ENCODE measurements at places on chromosomes 7 and 10.

DNA sequence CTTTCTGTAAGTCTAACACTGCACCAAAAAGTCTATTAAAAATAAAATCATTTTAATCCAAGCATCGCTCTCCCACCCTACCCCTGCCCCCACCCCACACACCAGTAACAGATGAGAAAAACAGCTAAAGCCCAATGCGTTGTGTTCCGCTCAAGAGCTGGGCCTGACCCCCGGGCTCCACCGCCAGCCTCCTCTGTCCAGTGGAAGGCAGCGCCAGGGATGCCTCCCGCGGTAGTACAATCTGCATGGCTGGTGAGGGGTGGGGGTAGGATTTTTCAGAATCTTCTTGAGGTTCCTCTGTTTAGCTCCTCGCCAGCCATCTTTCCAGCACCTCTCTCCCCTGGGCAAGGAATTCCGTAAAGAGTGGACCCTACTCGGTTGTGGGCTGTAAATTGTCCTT is 12.1 kb downstream of the THSD7A start:
- no peak for DNase-seq

DNA sequence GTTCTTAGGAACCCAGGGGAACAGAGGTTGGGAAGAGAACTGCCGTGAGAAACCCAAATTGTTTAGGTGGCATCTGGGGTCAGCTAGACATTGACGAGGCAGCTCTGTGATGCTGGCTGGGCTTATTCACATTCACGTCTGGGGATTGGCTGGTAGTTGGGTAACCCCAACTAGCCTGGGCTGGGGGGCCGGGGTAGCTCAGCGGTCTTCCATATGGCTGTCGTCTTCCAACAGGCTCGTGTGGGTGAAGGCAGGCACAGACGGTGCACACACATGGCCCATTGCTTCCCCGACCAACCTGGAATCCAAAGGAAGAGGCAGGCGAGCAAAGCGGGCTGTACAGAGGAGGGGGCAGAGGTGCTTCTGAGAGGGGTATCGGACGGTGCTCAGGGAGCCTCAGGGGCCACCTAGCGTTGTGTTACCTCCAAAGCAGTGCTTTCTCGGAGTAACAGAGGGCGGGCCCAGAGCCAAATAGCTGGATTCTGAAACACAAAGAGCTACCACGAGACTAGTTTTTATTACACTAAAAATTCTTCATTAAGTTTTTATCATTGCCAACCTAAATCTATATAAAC is 34.5 kb downstream of the MKI67 start:
- no peak for DNase-seq

DNA sequence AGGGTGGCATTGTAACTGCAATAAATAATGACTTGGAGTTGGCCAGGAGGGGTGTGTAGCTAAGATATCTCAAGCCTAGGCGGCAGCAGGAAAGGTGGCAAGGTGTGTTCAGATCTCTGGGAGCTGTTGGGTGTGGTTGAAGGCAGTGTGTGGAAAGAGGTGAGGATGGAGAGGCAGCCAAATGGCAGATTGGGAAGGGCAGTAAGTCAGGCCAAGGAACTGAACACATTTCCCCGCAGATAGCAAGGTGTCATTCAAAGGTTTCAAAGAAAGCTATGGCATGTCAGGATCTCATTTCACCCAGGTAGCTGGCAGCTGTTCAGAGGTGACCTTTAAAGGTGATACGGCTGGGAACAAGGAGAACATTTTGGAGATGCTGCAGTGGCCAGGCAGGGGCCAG is 586.0 kb upstream of the MGMT start:
- DNase-seq, result no peak

GRCh38 chr10:77004917-77005564 is 632.6 kb downstream of the KCNMA1 start:
- DNase-seq, result no peak

GRCh38 chr7:107691716-107692115 is 31.1 kb downstream of the SLC26A4 start:
- DNase-seq, result no peak

GRCh38 chr10:101939008-101939648 is 95.5 kb upstream of the KCNIP2 start:
- DNase-seq, result no peak

DNA sequence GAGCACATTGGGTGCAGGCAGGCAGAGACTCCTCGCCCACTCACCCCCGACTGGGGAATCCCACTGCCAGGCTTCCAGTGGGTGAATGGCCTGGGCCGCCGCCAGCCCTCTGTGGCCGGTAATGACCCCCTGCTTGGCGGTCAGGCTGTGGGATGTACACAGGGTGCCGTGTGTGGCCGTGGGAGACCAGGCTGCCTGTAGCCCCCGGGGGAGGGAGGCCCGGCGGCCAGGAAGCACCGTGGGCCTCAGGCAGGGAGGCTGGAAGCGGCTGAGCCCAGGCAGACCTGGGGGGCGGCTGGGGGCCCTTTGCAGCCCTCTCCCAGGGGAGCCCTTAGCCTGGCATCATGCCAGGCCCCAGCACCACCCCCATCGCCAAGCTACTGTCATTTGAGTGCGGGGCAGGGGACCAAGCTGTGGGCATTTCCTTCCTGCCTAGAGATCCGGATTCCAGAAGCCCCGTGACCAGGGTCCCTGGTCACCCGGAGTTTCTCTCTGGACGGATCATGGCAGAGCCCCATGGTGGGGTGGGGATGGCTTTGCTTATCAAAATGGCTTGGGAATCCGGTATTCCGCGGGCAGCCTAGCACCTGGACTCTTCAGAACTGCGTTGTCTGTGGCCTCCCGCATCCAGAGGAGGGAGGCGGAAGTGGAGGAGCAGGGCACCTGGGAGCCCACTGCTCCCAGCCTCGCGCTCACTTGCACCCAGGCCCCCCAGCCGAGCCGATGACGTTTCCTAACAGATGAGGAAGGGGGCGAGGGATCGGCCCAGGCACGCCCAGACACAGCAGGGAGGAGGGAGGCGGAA is 1.1 kb downstream of the TTYH3 start:
- no peak for DNase-seq

DNA sequence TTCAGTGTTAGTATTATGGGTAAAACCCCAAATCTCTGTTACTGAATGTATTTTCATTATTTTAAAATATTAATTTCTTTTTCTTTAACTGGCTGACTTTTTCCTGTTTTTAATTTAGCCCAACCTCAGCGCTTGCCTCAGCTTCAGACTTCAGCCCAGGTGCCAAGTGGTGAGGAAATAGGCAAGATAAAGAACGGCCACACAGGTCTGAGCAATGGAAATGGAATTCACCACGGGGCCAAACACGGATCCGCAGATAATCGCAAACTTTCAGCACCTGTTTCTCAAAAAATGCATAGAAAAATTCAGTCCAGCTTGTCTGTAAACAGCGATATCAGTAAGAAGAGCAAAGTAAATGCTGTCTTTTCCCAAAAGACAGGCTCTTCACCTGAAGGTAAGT is 57.5 kb downstream of the MDFIC start:
- DNase-seq, result no peak

GRCh38 chr10:36094096-36094495 is 452.0 kb upstream of the FZD8 start:
- no peak for DNase-seq

DNA sequence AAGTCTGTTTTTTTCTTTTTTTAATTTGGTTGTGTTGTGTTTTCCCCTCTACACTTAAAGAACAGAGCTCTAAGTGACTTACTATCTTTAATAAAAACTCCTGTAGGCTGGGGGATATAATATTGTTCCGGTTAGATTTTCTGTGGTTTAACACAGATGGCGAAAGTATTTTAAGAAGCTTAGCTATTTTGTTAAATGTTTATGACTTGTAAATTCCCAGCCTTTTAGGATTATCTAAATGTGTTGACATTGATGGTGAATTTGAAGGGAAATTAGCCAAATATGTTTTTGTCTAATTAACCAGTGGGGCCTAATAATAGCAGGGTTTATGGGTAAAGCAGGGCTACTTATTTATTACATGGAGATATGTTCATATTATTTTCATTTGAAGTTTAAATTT is 538.5 kb downstream of the INHBA start:
- DNase-seq, result no peak

GRCh38 chr10:60732198-60732806 is 46.0 kb upstream of the CDK1 start:
- no peak for DNase-seq

DNA sequence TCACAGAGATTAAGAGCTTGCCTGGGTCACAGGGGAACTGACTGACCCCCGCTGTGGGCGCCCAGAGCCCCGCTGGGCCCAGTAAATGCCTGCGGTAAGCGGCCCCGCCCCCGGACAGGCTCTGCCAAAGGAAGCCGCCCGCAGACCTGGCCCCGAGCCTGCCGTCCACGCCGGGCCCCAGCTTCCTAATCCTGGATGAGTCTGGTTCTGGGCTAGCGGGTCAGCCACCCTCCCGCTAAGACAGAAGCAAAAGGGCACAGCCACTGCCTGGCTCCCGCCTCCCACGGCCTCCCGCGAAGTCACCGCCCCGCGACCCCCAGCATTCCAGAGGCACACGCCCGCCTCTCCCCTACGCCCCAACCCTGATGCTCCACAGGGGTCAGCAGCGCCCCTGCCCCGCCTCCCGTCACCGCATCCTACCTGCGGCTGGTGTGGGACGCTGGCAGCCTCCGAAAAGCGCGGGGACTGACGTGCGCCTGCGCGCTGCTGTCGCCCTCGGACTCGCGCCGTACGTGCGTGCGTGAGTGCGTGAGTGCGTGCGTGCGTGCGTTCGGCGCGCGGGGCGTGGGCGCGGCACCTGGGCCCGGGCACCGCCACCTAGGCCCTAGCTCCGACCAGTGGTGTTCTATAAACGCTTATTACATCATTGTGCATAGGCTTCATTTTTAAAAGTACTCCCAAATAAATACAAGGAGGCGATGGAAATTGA is at the start of gene FIGNL1:
TSS of gene FIGNL1 (minus strand) at position 470 of the 709 bp plus-strand sequence. CDS start 3,063 bp downstream, outside the sequence.
- peak; percentile 26 for DNase-seq

DNA sequence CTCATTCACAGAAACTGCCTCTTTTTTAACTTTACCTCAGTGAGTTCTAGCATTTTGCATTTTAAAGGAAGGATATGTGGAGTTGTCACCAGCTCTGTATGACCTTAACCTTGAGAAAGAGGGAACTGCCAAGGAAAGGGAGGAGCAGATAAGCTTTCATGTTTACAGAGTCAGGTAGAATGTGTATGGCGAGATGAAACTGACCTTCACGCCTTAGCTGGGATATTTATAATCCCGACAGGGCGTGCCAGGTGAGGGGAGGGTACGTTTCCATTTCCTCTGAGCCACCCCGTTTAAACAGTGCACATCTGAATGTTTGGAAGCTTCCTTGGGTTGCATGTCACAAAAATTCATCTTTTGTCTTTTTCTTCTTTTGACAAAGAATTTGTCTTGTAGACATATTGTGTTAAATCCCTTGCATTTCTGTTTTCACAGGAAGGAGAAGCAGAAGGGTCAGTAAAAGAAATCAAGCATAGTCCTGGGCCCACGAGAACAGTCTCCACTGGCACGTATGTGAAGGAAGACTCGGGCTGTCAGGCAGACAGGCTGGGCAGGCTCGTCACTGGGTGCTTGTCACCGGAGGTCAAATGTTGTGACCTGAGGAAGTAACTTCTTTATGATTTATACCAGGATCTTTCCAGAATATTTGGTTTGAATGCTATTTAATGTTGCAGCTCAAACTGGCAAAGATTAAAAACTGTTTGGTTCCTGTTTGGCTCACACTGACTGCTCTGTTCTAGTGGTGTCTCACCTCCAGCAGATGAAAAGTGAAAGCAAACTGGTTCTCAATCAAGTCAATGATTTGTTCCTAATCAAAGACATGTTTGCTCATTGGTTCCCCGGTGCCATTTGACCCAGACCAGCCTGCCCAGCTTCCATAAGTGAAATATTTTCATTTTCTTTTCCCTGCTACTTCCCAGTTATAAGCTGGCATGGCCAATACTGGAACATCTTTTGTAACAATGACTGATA is 16.2 kb downstream of the OPTN start:
- no peak for DNase-seq

DNA sequence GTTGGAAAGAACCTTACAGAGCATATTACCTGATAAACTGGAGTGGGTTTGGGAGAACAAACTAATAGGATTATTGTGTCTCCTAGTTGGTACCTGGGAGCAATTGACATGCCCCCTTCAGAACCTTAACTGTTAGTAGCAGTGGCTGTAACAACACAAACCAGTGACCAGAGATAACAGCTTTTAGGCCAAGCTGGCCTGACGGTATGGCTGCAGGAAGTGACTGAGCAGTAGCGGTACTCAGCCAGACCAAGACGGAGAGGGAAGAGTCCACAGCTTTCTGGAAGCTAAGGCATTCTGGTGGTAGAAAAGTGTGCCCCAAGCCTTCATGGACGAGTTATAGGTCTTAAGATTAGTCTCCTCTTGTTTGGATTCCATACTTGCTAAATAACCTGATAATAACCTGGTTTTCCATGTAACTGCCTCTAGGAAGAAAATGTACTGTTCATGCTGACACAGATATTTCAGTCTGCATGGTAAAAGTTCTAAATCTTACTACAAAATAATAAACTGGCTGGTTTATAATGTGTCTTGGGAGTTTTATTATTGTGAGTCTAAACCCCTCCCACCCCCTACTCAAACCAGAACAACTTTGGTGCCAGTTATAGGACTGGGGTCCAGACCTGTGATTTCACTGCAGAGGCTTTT is 11.3 kb downstream of the NOLC1 start:
- DNase-seq, result no peak

DNA sequence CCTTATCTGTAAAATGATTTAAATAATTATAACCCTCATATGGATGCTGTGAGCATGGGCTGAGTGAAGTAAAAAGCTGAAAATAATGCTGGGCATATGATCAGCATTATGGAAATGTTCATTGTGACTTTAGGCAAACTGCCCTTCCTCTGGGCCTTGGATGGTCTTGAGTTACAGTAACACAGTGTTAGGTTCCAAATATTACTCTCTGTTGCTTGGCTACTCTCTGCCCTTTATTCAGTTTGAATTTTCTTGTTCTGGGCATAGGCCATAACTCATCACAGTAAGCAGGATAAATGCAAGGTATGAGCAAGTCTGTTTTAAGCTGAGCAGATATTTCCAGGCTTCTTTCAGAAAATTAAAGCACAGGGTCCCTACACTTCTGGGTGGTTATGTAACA is 868.0 kb downstream of the KCNMA1 start:
- no peak for DNase-seq

- DNase-seq, result no peak
Measured at GRCh38 chr7:99011706-99012404, 132.1 kb downstream of the SMURF1 start.

DNA sequence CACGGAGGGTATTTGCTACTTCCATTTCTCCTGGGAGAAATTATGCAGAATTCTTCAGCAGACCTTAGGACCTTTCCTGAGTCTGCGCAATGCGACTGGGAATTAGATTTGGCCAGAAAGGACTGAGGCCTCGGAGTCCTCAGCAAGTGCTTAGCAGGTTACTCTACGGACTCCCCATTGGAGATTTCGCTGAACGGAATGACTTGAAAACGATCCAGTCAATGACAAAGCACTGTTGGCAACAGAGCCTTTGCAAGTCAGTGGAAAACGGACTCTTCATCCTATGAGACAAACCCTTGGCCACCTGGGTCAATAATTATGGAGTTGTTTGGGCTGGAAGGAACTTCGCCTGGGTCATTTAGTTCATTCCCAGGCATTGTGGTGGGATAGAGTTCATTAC is 107.4 kb downstream of the FAM204A start:
- no peak for DNase-seq

- DNase-seq, result no peak
Measured at GRCh38 chr7:46492466-46492865, 571.4 kb upstream of the IGFBP3 start.

All from NCI-H187 (cell line).